Central memory CD8-positive, alpha-beta T cell (primary cell): ENCODE measurements at places on chromosomes 16 and 17.

GRCh38 chr17:76834870-76835269, 33.3 kb upstream of the MGAT5B start:
- DNase-seq: no peak

DNA sequence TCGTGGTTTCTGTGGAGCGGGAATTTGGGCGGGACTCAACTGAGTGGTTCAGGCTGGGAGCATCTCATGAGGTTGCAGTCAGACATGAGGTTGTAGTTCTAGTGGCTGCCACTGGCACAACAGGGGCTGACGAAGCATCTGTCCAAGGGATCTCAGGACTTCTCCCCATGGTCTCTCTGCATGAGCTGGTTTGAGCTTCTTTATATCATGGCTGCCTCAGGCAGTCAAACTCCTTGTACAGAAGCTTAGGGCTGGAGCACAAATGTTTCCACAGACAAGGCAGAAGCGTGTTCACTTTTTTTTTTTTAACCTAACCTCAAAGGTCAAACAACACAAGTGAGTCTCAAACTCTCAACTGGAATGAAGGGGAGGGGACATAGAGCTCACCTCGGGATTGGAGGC, 243.3 kb downstream of the MSI2 start:
- no peak for DNase-seq

- no peak for DNase-seq
These were observed 55.2 kb downstream of the MSI2 start for GRCh38 chr17:57311281-57312216.

DNA sequence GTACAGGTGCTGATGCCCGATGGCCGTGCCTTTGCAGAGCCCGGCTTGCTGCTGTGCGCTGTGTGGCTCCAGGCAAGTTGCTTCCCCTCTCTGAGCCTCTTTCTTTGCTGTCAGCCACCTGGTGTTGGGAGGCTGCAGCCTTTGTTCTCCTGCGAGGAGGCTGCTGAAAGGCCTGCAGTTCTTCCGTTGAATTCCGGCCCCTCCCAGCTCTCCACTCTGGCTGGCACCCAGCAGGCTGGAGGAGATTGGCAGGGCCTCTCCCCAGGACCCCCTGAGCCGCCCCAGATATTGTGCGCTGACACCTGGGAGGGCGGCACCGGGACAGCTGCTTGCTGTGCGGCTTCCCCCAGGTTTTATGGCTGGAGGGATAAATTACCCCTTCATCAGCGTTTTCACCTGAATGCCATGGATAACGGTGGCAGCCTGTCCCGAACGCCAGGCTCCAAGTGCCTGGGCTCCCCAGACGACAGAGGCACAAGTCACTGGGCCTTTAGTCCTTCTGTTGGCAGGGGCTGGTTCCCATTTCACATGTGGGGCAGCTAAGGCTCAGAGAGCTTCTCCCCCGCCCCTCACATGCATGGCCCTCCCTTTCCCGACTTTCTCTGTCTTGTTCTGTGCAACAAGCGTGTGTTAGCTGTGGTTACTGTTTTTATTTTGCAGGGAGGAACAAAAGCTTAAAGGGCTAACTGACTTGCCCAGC, 35.1 kb upstream of the GSE1 start:
- DNase-seq: no peak

GRCh38 chr17:28221751-28222414, 97.1 kb upstream of the TMEM97 start:
- no peak for DNase-seq

DNA sequence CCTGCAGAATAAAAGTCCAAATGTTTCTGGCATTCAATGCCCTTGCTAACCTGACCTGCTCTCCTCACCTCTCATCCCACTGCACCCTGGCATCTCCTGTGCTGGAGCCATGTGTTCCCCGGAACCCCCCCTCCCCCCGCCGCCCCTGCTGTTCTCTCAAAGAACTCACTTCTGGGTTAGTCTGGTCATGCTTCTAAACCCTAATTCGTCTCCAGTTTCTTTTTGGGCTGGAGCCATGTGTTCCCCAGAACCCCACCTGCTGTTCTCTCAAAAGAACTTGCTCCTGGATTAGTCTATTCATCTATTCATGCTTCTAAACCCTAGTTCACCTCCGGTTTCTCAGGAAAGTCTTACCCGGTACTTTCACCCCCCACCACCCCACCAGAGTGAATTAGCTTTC, 808 bp upstream of the ALOX15 start:
- no peak for DNase-seq

DNA sequence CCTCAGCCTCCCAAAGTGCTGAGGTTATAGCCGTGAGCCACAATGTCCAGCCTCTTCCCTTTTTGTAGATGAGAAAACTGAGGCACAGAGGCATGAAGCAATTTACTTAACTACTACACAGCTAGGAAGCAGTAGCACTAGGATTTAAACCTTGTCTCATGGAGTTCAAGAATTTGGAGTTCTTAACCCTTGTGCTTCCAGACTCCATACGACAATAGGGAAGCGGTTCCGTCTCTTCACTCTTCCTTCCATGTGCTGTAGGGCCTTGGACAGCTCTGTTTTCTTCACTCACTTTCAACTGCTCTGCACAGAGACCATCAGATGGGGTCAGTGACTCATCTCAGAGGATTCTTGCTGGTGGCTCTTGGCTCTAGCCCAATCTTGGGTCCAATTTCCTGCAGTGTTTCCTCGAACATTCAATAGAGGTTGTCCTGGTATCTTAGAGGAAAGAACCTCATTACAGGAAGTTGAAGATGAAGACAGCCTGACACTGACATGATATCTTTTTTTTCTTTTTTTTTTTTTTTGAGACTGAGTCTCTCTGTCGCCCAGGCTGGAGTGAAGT, 19.3 kb downstream of the ITGAL start:
- DNase-seq: no peak

- peak; percentile 60 for DNase-seq
These were observed 503 bp upstream of the PLCD3 start for GRCh38 chr17:45132572-45133463.

DNA sequence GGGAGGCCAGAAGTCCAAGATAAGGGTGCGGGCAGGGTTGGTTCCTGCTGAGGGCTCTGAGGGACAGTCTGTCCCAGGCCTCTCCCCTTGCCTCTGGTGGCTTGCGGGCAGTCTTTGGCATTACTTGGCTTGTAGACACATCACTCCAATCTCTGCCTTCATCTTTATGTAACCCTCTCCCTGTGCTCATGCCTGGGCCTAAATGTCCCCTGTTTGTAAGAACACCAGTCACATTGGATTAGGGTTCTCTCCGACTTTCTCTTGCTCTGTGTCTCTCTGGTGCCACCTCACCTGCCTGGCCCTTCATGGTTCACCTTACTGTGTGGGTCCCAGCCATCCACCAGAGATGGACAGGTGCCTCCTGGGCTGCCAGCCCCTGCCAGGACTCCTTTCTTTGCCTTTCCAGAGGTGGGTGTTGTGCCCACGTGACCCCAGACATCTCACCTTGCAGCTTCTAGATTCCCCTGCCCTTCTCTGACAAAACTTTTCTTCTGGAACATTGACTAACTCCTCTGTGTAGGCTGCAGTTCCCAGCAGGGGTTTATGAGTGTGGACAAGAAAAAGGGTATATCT, 205.8 kb downstream of the MSI2 start:
- no peak for DNase-seq

DNA sequence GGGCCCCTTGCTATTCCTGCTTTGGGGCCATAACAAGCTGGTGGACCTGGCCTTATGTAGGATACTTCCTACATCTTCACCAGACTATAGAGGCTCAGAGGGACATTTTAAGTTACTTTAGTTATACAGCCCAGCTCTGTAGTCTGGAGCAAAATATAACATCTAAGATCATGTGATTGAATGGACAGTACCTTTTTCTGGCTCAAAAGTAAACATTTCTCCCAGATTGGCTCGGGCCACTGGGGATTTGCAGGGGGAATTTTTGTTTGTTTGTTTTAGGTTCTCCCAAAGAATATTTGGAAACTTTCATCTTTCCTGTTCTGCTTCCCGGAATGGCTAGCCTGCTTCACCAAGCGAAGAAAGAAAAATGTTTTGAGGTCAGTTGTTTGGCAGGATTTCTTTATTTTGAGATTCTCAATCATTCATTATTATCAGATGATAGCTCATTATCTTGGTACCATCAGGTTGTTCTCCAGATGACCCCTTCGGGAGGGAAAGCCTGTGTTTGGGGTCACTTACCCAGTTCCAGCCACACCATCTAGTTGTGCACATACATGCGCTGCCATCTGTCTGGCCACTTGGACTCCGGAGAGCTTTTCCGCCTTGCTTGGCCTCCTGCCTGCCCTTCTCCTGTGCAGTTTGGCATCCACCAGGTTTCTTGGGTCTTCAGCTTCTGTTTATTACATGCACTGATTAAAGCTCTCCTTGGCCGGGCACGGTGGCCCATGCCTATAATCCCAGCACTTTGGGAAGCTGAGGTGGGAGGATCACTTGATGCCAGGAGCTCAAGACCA, 17.2 kb downstream of the IQCK start:
- DNase-seq: no peak

DNA sequence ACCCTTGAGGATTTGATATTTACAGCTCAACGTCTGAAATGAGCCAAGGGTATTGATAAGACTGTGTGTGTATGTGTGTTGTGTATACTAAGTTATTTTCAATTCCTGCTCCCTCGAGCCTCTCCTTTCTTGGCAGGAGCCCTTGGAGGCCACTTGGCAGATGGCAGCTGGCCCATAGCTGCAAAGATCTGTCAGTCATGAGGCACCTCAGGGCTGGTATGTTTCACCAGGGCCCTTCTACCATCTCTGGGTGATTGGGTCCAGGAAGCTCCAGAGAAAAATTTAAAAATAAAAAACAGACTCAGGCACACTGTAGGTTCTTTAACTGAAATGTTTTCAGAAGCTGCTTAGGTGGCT, 355.7 kb downstream of the HAPSTR1 start:
- no peak for DNase-seq

GRCh38 chr16:26175944-26176343, 484.2 kb downstream of the HS3ST4 start:
- no peak for DNase-seq

DNA sequence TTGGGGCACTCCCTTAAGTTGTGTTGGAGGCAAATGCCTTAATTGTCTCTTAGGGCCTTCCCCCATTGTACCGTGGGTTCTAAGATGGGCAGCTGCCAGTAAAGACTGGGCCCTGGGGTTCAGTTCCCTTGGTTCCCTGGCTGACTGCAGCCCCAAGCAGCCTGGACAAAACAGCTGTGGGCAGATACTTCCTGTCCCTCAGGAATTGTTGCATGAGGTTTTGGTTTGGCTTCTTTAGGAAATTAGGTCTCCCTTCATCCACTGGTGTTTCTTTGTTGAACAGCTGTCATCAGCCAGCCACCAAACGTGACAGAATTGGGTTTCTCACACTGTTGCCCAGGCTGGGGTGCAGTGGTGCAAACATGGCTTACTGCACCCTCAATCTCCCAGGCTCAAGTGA, 42.0 kb upstream of the ETV4 start:
- no peak for DNase-seq

- DNase-seq: no peak
These were observed 74.1 kb downstream of the NT5M start for GRCh38 chr17:17377071-17377967.

GRCh38 chr17:58920773-58921172, 165.1 kb downstream of the PPM1E start:
- DNase-seq: no peak
